ENCODE measurements at places on chromosomes 11 and 22. TPM values are rescaled to one million over a fixed set of nuclear protein-coding genes. Genes with fewer than 3 reads are reported as not detected.

Gene EP300
- total RNA-seq = 83.4 TPM

Gene ISX
- total RNA-seq = not detected

Gene DBX1
- total RNA-seq = not detected

Gene GPR137
- total RNA-seq = 68.0 TPM

Gene NKAPD1
- 23.1 TPM for total RNA-seq

Gene FAM111B
- 2.7 TPM for total RNA-seq

Gene LINC01488
- total RNA-seq = not detected

Gene OR8G5
- total RNA-seq = not detected

Gene TESMIN
- 0.55 TPM for total RNA-seq

Gene CNTF
- 1.6 TPM for total RNA-seq

Gene ADORA2A
- total RNA-seq = 3.5 TPM

Gene DENND6B
- total RNA-seq = 10.8 TPM

Gene LRRC10B
- total RNA-seq = not detected

Gene FSHB
- not detected for total RNA-seq

Gene MS4A6E
- not detected for total RNA-seq

Gene HEPHL1
- not detected for total RNA-seq

Gene MMP13
- 0.21 TPM for total RNA-seq

Gene NPTXR
- total RNA-seq = 4.8 TPM

Gene GP1BB
- total RNA-seq = 28.6 TPM

Gene CCDC116
- total RNA-seq = 0.78 TPM

Gene HIPK3
- 78.8 TPM for total RNA-seq

Gene SLC43A3
- 14.9 TPM for total RNA-seq

Gene MGAT3
- total RNA-seq = 9.4 TPM

Gene FHIP1B
- 25.6 TPM for total RNA-seq

- no peak for DNase-seq
These were observed 251.8 kb upstream of the KIRREL3 start for GRCh38 chr11:127252321-127252720.

GRCh38 chr11:78940500-78941225 is 366.0 kb upstream of the NARS2 start:
- no peak for DNase-seq

- DNase-seq = no peak
These were observed 260.9 kb downstream of the DYNC2H1 start for GRCh38 chr11:103370076-103370475.

GRCh38 chr11:76772100-76772782 is 10.9 kb upstream of the TSKU start:
- no peak for DNase-seq

DNA sequence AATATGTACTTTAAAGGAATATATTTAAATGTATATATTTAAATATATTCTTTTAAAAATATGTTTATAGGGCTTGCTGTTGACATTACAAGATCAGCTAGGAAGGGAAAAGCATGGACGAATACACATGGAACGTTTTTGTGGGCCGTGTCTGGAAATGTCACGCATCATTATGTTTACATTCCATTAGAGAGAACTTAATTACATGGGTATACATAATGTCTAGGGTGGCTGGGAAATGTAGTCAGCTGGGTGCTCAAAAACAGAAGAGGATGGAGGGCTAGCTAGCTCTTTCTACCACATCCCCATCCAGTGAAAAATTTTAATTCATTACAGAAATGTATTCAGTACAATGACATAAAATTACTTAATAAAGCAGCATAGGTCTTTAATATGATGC is 371.2 kb downstream of the DYNC2H1 start:
- DNase-seq = no peak

DNA sequence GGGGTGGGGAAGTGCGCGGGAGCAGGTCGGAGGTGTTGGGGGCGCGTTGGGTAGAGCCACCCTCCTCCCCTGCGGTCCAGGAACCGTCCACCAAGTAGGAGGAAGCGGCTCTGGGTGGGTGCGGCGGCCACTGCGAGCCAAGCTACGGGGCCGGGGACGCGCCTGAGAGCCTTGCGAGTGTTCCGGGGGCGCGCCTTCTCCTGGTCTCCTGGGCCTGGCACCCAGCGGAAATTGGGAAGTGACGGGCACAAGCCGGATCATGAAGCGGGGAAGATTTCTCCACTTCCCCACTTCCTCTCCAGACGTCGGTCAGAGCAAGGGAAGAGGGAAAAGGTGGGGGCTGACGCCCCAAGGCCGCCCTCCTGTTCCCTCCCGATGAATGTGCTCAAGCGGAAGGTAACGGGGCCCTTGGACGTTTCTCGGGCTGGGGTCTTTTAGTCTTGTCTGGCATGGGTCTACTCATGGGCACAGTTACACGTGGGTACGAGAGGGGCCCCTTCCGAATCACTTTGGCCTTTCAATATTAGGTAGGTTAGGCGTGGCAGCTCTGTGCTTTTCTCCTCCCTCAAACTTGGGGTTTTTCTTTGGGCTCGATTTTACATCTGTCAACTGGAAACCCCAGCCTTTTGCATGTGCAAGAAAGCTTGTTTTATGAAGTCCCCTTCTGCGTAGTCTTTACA is 865 bp downstream of the RBM14 start:
- DNase-seq = peak; percentile 91

- no peak for DNase-seq
These were observed 33.9 kb downstream of the TSG101 start for GRCh38 chr11:18492888-18493287.

GRCh38 chr11:105673089-105673488 is 63.2 kb downstream of the GRIA4 start:
- no peak for DNase-seq

DNA sequence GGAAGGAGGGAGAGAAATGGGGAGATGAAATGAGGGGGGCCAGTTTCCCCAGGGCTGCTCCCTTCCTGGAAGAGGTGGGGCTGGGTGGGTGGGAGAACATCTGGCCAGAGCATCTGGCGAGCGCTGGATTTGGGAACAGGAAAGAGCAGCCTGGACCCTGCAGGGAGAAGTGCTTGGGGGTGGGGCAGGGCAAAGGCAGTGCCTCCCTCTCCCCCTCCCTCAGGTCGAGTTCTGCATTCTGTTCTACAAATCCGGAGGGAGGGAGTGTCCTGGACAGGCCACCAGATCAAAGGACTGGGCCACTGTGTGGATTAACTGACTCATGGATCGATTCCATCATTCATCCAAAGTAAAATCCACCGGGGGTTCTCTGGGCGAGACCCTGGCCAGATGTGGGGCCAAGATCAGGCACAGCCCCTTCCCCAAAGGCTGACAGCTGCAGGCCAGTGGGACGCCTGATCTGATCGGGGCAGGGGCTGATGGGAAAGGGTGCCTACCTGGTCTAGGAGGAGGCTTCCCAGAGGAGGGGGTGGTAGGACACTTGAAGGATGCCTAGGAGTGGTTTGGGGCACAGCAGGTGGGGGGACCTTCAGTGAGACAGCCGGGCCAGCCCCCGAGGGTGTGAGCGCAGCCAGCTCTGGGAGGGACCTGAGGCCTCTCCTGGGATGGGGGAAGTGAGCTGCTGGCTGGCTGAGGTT is 57.5 kb downstream of the CACNA1I start:
- DNase-seq = no peak

- DNase-seq = no peak
These were observed 732.8 kb upstream of the ANO5 start for GRCh38 chr11:21460082-21460481.

DNA sequence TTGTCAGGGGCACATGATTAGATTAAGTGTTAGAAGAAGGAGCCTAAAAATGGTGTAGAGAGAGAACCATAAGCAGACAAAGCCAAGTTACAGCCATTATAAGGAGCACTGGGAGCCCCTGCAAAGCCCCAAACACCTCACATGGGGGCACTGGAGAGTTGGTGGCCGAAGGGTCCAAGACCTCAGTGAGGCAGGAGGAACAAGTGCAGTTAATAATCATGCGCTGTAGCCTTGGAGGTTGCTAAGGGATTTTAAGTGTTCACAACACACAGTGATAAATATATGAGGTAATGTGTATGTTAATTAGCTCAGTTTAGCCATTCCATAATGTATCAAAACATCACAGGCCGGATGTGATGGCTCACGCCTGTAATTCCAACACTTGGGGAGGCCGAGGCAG is 54.4 kb upstream of the JAM3 start:
- DNase-seq = no peak

DNA sequence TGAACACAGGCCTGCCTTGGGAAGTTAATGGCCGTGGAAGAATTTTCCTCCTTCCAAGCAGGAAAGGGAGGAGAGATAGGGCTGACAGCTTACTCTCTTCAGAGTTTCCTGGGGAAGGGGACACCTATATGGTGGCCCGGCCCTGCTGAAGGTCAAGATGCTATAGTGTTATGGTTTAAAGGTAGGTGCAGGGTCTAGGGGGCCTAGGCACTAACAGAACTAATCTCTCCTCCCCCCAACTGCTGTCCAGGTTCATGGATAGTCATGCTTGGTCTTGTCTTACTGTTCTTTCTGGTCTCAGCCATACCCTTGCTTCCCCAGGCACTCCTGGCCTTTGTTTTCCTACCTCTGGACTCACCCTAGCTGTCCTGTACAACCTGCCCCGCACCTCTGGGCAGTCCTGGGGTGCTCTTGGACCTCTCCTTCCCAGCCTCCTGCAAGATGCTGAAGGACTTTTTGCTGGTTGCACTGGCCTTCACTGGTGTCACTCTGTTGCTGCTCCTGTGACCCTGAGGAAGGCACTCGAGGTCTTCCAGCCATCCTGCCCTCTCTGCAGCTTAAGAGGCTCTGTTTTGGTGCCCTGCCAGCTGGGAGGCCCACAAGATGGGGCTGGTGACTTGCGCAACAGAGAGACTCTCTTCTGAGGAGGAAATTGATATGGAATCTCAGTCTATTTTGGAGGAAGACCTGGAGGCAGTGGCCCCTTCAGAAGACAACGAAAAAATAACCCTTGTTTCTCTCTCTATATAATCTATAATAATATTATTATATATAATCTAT is 17.9 kb downstream of the SEC14L3 start:
- DNase-seq = no peak

GRCh38 chr11:44421090-44421675 is 111.2 kb upstream of the ALX4 start:
- no peak for DNase-seq

DNA sequence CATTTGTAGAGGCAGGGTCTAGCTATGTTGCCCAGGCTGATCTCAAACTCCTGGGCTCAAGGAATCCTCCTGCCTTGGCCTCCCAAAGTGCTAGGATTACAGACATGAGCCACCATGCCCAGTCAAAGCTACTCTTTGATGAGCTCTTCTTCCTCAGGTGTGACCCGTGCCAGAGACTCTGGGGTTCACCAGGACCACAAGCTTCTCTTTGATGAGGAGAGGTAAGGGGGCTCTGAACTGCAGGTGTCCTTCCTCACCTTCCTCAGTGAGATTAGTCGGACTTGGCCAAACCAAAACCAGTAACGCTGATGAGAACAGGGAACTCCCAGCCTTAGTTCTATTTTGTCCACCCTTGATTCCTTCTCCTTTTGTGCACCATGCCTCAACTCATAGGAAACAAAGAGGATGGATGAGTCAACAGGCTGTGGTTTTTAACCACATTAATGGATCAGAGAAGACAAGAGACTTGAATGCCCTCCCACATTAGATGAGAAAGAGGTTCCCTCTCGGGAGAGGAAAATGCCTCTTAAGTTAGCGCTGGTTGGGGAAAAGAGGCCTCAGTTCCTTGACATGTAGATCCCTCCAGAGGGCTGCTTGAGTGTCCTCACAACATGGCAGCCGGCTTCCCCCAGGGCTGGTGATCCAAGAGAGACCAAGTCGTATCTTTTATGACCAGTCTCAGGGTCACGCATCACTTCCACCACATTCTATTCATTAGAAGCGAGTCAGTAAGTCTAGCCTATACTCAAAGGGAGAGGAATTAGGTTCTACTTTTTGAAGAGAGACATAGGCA is 25.7 kb upstream of the CTR9 start:
- no peak for DNase-seq

GRCh38 chr22:38973289-38974169 is 8.6 kb upstream of the APOBEC3B start:
- no peak for DNase-seq

DNA sequence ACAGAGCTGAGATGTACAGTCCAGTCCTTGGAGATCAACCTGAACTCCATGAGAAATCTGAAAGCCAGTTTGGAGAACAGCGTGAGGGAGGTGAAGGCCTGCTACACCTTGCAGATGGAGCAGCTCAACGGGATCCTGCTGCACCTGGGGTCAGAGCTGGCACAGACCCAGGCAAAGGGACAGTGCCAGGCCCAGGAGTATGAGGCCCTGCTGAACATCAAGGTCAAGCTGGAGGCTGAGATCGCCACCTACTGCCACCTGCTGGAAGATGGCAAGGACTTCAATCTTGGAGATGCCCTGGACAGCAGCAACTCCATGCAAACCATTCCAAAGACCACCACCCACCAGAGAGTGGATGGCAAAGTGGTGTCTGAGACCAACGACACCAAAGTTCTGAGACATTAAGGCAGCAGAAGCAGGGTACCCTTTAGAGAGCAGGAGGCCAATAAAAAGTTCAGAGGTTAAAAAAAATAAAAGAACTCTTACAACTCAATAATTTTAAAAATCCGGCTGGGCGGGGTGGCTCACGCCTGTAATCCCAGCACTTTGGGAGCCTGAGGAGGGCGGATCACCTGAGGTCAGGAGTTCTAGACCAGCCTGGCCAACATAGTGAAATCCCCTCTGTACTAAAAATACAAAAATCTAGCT is 69.9 kb upstream of the RTL6 start:
- DNase-seq = no peak

- peak; percentile 63 for DNase-seq
These were observed 3.9 kb downstream of the BET1L start for GRCh38 chr11:203056-203944.

GRCh38 chr11:8098361-8098760 is 17.4 kb downstream of the TUB start:
- DNase-seq = peak; percentile 48

GRCh38 chr11:71499546-71499945 is 27.5 kb upstream of the KRTAP5-7 start:
- DNase-seq = peak; percentile 59

- no peak for DNase-seq
These were observed 19.3 kb upstream of the TMEM9B start for GRCh38 chr11:8983552-8983951.

DNA sequence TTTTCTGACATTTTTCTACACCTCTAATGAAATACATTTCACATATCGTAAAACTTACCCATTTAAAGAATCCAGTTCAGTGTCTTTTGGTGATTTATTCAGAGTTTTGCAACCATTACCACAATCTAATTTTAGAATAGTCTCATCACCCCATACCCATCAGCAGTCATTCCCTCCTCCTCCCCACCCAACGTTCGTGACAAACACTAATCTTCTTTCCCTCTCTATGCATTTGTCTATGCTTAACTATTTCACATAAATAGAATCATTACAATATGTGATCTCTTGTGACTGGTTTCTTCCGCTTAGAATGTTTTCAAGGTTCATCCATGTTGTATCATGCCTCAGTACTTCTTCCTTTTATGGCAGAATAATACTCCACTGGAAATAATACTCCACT is 9.5 kb downstream of the TTC28 start:
- DNase-seq = no peak

GRCh38 chr11:10587995-10588394 is 19.5 kb upstream of the LYVE1 start:
- DNase-seq = no peak

- DNase-seq = no peak
These were observed 35.3 kb downstream of the PPM1F start for GRCh38 chr22:21917181-21917958.

GRCh38 chr11:92980312-92980711 is 10.9 kb downstream of the MTNR1B start:
- DNase-seq = no peak
